Pulmonary artery endothelial cell (primary cell): ENCODE measurements at places on chromosomes 7 and 10. TPM values are rescaled to one million over a fixed set of nuclear protein-coding genes. Genes with fewer than 3 reads are reported as not detected.

TMEM120A gene
- 29.4 and 33.8 TPM in 2 replicates for total RNA-seq

SLC26A3 gene
- total RNA-seq, result not detected in 2 replicates

ZNF503 gene
- 0.71 and 1.3 TPM in 2 replicates for total RNA-seq

SFRP5 gene
- not detected in 2 replicates for total RNA-seq

SPDYE3 gene
- total RNA-seq, result not detected in 2 replicates

CLCN1 gene
- total RNA-seq, result not detected in 2 replicates

OR2A42 gene
- under 0.01 TPM in 1 of 2 replicates, not detected in the other for total RNA-seq

EPHB4 gene
- total RNA-seq, result 184 and 276 TPM in 2 replicates

- no peak for DNase-seq
Observed at GRCh38 chr7:21507627-21508343, 35.1 kb upstream of the DNAH11 start.

GRCh38 chr7:45459476-45459875 is 114.7 kb upstream of the ADCY1 start:
- no peak for DNase-seq

- no peak for DNase-seq
Observed at GRCh38 chr10:11297136-11297535, 279.5 kb downstream of the CELF2 start.

DNA sequence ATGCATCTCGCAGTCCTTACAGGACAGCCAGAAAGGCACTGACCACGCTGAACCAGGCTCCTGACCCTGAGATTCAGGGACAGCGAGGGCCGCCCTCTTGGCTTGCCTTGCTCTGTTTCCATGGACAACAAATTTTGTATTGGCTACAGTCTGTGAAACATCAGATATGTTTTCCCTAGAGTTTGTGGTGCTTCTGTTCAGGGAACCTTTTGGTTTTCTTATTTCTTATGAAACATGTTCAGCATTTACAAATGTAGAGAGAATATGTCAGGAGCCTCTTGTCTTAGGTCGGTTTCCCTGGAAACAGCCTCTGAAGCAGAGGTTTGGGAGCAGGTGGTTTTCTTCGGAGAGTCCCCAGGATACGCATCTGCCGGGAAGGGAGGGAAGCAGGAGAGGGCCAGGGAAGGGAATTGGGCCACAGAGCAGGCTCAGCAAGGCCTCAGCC is 260.1 kb downstream of the CCDC3 start:
- no peak for DNase-seq

GRCh38 chr10:65827359-65827758 is 1098.5 kb upstream of the LRRTM3 start:
- no peak for DNase-seq

GRCh38 chr7:28779954-28780353 is 178.2 kb downstream of the TRIL start:
- no peak for DNase-seq

- DNase-seq, result no peak
Observed at GRCh38 chr7:156220078-156220605, 407.9 kb upstream of the SHH start.

DNA sequence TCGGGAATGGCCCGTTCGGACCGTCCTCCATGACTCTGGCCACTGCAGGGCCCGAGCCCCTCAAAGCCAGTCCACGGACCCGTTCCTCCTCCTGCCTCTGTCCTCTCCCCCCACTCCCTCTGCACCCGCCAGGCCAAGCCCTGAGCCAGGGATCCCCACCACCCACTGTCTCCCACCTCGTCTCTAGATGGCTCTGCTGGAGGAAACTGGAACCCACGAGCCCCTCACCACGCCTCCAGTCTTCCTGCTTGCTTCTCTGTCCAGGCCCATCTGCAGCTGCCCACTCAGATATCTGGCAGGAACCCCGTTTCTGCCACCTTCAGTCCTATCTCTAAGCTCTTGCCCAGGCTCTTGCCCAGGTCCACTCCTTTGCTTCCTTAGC is 24.3 kb downstream of the GRID2IP start:
- no peak for DNase-seq

GRCh38 chr10:112803961-112804401 is 146.1 kb upstream of the TCF7L2 start:
- no peak for DNase-seq
